Fibroblast of mammary gland (primary cell): ENCODE measurements at places on chromosomes 13 and 19.
A peak's percentile ranks its signal among the peaks of the same experiment; 100 is the strongest.

GRCh38 chr13:65789815-65790214, 1440.3 kb downstream of the PCDH9 start:
- peak; percentile 65 for DNase-seq

- DNase-seq = peak; percentile 8
Measured at GRCh38 chr19:44072543-44073401, 813 bp downstream of the ZNF284 start.

- DNase-seq = peak; percentile 17
Measured at GRCh38 chr19:17076543-17076991, 990 bp downstream of the MYO9B start.

DNA sequence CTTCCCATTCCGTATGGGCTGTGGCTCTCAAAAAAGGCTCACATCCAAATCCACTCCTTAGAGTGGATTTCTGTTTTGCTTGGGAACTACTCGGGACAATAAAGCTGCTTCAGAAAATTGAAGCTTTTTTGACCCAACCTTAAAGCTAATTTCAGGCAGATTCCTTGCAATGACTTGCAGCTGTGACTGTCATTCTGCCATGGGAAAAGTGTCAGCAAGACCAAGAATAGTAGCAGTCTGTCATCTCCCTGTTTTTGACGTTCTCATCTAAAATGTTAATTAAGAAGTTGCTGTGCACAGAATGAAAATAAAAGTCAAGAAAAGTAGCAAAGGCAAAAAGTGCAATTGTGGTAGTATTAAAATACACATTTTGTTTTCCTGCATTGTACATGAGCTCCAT, 304.7 kb downstream of the COG6 start:
- DNase-seq = no peak
